Epithelial cell of proximal tubule (primary cell): ENCODE measurements at places on chromosomes 4 and X.

DNA sequence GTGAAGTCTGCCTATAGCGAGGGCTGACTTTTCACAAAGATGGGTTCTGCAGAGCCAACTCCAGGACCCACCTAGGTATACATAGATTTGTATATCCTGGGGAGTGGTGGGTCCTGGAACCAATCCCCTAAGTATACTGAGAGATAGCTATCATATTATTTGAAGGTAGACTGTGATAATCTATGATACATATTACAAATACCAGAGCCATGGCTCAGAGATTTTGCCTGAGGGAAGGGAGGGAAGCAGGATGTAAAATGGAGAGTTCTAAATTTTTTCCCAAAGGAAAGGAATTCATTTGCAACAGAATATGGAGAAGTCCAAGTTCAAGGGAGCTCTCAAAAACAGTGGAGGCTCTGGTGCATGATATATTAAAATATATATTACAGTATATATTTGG is 7.2 kb downstream of the TCEAL3 start:
- DNase-seq: no peak

DNA sequence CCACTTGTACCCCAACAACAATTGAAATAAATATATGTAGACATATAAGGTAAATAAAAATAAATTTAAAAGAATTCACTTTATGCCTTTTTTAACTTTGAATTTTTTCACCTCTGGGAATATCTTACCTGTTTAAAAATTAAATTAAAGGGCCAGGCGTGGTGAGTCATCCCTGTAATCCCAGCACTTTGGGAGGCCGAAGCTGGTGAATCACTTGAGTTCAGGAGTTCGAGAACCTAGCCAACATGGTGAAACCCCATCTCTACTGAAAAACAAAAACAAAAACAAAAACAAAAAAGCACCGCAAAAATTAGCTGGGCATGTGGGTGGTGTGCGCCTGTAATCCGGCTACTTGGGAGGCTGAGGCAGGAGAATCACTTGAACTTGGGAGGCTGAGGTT is 164.8 kb downstream of the AASDH start:
- no peak for DNase-seq

DNA sequence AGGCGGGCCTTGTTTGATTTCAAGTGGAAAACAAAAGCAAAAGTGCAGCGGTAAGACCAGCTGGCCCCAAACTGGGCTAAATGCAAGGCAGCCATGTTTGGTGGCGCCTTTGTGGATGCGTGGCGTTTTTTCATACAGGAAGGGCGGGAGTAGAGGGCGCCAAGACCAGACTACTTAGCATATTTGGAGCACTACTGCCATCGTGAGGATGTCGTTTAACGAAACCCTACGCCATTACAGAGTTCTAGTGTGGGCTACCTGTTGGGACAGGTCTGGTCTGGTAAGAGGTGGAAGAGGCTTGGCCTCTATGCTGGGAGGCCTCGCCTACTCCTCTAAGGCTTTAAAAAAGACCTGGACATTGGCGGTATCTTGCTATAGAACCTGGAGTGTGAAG is 230.7 kb upstream of the STK26 start:
- no peak for DNase-seq

DNA sequence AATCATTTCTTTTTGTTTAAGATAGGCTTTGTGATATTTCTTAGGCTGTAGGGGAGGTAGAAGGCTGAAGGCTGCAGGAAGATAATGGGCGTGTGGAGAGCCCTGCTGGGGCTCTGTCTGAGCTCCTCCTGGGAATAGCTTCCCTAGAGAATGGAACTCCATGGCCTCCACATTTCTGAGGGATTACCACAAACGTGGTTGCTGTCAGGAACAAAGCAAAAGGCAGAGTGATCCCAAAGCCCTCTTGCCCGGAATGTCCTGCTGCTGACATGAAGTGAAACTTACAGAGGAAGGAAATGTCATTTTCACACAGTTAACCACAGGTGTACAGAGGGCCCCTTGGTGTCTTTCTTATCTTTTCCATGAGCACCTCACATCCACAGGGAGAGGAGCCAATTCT is 89.3 kb downstream of the DDIT4L start:
- DNase-seq: no peak

GRCh38 chr4:10106421-10107039 is 10.1 kb downstream of the WDR1 start:
- DNase-seq: no peak
